CD4-positive, alpha-beta T cell treated with Interleukin-6 at 100 ng/mL for 8 hours (primary cell): ENCODE measurements at places on chromosomes 3 and 15.

DNA sequence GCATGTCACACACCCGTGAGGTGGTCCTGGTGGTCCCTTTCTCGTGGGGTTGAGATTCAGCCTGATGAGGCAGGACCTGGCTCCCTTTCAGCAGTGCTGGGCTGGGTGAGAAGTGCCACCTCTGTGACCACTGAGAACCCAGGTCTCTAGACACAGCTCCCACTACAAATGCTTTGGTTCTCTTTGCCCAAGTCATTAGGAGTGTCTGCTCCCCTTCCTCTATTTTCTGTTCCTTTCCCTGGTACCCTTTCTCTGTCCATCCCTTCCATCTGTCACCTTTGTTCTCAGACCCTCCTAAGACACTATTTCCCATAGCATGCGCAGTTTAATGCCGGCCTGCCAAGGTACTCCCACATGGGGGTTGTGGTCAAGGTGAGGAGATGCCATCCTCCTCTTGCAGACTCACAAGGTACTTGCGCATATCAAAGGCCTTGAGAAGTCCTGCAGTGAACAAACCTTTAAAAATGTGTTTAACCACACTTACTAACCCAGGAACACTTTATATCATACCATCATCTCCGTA lies 297.7 kb downstream of the LRTM1 start:
- no peak for DNase-seq

DNA sequence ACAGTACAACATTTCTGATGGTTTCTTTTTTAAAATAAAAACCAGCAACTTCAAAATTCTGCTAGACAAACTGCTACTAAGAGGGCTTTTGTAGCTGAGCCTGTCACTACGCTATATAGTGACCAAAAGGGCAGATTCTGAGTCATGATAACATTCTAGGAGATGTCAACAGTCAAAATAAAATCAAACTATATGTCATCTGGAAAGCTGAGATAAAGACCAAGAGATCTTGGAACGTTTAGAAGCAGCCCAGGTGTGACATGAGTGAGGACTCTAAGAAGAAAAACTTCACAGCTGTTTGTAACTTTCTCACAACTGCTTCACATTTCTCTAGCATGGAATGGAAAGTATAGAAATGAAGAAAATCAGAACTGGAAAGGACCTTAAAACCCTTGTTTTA lies 84.6 kb downstream of the FILIP1L start:
- DNase-seq, result no peak

GRCh38 chr15:82624008-82624407 lies 23.2 kb downstream of the CPEB1 start:
- DNase-seq, result no peak

DNA sequence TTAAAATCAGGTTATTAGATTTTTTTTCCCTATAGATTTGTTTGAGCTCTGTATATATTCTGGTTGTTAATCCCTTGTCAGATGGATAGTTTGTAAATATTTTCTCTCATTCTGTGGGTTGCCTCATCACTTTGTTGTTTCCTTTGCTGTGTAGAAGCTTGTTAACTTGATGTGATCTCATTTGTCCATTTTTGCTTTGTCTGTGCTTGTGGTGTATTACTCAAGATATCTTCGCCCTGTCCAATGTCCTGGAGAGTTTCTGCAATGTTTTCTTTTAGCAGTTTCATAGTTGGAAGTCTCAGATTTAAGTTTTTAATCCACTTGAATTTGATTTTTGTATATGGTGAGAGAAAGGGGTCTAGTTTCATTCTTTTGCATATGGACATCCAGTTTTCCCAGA lies 699.1 kb downstream of the NAALADL2 start:
- no peak for DNase-seq

- no peak for DNase-seq
Observed at GRCh38 chr3:14413381-14414071, 11.1 kb downstream of the SLC6A6 start.

DNA sequence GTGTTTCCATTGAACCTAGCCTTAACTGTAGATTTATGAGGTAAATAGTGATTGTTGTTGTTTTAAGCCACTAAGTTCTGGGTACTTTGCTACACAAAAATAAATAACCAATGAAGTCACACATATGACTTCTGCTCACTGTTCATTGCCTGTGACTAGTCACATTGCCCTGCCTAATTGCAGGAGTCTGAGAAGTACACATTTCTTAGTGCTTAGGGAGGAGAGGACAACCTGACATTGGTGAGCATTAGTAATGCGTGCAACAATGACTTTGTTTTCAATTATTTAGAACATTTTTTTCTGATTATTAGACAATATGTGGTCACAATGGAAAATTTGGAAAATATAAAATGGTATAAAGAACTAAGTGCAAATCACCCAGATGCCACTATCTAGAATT lies 133.2 kb upstream of the DAZL start:
- DNase-seq, result no peak
